ENCODE measurements at places on chromosomes 1 and 21.

DNA sequence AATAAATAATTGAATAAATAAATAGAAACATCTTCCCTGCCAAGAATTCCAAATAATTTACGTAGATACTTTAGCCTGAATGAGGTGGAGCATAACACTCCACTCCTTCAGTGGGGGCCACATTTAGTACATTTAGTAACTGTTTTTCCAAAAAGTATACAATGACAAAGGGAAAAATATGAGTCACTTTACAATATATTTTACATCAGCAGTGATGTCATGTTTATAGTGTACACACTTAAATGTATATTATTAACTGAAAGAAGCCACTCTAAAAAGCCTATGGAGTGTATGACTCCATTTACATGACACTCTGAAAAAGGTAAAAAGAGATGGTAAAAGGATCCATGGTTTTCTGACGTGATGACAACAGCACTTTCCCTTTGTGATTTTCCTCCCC, 344.5 kb upstream of the GREM2 start:
- no peak for DNase-seq

DNA sequence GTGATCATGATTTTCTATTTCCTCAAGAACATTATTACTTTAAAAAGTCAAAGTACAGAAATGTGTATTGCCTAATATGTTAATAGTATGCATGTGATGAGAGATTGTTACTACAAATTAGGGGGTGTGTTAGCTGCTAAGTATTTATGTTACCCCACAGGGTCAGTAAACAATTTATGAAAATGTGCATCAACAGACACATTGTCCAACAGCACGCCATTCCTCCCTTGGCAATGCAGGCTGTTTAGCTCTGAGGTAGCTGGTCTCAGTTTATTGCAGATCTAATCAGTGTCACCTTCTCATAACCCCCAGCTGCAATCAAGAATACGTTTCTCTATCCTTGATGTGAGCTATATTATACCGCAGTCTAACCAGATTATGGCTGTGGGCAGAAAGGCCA, 99.4 kb downstream of the TNR start:
- no peak for DNase-seq

DNA sequence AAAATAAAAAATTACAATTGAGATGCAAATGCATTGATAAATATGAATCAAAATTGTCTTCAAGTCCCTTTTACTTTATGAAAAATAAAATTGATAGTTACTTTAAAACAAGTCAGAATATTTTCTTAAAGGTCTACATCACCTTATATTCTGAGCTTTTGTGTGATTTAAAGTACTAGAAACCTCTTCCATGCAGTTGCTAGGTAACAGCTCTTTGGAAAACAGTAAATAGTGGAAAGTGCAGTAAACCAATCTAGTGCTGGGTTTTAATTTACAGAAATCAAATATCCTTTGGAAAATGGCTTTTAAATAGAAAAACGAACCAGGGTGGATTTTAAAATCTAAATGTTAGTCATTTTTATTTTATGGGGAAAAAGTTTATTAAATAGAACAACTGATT, 227.9 kb downstream of the KCNT2 start:
- no peak for DNase-seq

GRCh38 chr21:42632336-42632751, 21.1 kb upstream of the PDE9A start:
- no peak for DNase-seq

DNA sequence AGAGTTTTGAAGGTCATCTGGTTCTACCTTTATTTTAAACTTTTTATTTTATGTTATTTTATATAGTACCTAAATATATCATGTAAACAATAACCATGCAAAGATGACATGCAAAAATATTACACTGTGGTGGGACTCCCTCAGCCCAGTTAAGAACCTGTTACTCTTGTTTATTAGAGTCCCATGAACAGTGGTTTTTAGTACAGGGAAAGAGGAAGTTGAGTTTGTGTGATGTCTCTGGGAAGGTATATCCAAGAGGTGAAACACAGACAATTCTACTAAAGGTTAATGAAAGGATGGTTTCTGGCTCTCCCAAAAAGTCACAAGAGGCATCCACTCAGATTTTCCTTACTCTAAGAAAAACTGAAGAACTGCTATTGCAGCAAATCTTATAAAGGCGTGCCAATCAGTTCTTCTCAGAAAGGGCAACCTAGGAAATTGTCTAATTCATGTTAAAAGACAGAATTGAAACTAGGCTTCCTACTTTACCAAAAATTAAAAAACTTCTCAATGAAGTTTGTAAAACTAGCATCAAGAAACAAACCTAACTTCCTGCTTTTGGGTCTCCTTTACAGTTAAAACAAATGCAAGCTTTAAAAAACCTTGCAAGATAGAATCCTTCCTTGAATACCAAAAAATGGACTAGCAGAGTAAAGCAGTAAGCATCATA, 19.9 kb downstream of the GFI1 start:
- no peak for DNase-seq

GRCh38 chr1:192485692-192486436, 89.7 kb upstream of the RGS1 start:
- peak; percentile 91 for DNase-seq

- DNase-seq, result no peak
These were observed 8.8 kb upstream of the TENT5B start for GRCh38 chr1:27021354-27022031.

DNA sequence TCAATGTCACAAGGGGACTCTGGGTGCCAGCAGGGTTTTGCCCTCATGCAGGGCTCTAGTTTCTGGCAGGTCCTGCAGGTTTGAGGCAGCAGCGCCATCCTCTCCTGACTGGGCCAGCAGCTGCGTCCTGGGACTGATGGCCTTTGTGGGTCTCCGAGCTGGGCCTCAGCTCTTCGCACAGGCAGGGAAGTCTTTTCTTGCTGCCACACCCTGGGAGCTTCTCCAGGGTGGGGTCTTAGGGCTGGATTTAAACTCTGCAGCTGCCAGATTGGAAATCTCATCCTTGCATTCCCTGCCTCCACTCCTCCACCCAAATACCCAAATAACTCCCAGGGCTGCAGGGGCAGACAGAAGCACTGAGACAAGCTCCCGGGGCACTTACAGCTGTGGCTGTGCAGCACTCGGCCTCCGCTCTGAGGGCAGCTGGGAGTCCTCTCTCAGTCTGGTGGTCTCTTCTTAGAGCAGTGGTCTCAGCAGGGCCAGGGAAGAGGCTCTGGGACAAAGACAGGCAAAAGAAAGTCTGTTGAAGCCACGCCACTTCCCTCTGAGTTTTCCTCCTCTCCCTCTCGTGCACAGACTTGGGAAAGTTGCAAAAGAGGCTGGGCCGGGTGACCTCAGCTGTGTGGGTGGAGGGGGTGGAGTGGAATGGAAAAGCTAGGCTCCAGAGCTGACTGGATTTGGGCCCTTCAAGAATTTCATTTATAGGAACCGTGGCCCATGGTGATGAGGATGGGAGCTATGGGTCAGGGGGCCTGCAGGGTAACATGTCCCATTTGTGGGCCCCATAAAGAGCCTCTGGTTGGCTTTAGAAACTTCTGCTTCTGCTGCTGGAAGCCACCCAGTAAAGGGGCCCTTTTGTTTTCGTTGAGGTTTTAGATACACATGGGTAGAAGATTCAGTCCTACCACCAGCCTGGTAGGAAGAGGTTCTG, at the start of gene RAB7B:
Gene RAB7B, minus strand, starts transcription at position 525 of the 931 bp plus-strand sequence. CDS start 9,260 bp downstream, outside the sequence.
- no peak for DNase-seq

GRCh38 chr1:202811296-202812175, 782 bp downstream of the PCAT6 start:
- DNase-seq, result no peak

- no peak for DNase-seq
These were observed 58.4 kb upstream of the LGALS8 start for GRCh38 chr1:236465231-236465958.

DNA sequence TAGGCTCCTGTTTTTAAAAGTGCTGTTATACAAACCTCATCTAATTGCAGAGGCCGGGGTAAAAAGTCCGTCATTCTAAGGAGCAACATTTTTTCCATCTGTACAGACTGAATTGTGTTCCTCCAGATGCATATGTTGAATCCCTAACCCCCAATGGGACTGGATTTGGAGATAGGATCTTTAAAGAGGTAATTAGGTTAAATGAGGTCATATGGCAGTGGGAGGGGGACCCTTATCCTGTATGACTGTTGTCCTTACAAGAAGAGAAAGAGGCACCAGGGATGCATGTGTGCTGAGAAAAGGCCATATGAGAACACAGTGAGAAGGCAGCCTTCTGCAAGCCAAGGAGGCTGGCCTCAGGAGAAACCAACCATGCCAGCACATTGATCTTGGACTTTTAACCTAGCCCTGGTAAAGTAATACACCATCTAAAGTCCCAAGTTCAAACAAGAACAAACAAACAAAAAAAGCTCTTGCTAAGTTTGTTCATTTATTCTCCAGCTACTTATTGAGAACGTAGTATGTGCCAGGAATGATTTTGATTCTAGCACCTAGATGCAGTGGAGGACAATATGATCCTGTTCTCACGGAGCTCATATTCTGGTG, 352.4 kb downstream of the NTNG1 start:
- DNase-seq, result no peak

- DNase-seq, result no peak
These were observed 5.3 kb downstream of the PADI2 start for GRCh38 chr1:17113963-17114362.

- DNase-seq, result no peak
These were observed 5.8 kb downstream of the TTC13 start for GRCh38 chr1:230972855-230973271.

- DNase-seq, result no peak
These were observed 56.9 kb downstream of the RUNX1 start for GRCh38 chr21:34992180-34992579.

DNA sequence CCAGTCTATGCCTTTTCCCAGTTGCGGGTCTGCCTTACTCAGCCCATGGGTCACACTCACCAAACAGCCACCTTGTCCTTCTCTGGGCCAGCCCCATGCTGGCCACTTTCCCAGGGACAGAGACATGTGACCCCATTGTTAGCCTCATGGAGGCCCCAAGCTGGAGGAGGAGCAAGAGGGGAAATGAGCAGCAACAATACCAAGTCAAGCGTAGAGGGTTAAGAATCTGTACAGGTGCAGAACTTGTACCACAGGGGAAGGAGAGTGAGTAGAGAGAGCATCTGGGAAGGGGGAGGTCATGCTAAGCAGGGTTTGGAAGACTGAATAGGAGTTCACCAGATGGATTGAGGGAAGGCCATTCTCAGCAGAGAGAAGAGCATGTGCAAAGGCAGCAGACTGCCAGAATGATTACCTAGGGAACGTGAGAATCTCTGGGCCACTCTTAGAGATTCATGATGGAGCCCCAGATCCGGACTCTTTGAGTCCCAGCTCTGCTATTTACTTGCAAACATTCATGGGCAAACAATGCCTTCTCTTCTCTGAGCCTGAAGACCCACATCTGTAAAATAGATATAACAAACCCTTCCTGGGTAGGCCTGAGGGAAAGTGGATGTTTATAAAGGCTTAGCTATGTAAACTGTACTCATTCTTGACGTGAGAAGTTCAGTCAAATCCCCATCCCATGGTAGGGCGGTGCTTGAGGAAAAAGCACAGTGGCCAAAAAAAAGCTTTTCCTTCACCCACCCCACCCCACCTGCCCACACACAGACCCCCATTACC, 2.8 kb upstream of the SLC2A1 start:
- DNase-seq, result no peak

DNA sequence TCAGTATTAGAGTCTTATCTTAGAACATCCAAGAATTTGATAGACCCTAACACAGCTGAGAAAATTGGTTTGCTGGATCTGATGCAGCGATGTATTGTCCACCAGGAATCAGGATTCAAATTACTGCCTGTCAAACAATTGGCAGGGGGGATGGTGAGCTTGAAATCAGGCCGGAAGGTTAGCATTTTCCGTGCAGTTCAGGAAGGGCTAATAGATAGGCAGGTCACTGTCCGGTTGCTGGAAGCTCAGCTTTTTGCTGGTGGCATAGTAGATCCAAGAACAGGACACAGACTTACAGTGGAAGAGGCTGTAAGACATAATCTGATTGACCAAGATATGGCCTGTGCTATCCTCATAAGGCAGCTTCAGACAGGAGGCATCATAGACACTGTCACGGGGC, 127.2 kb downstream of the MACF1 start:
- no peak for DNase-seq

- no peak for DNase-seq
These were observed 72.0 kb upstream of the KCNA3 start for GRCh38 chr1:110746644-110747259.

DNA sequence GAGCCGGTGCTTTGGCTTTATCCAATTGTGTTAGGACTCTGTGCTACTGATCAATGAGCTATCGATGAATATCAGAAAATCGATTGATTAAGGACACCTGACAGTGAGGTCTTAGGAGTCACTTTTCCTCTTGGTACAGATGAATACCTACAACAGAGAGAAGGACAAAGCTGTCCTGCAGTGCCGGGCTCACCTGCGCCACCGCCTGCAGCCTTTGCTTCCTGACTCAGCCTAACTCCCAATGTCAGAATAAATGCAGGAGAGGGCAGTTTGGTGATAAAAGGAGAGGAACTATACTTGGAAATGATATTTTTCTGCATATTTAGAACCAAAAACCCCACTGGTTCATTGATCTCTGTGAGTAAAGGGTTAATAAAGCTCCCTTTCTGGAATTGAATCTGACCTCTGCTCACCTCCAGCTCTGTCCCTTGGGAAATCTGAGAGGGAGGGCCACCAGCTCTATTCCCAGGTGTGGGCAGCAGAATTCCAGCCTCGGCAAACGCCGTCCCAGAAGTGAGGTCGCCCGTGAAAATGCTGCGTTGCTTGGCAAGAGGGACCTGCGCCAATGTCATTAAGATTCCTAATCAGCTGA, 39.3 kb downstream of the POFUT2 start:
- no peak for DNase-seq

GRCh38 chr1:99731384-99731783, 35.1 kb downstream of the FRRS1 start:
- no peak for DNase-seq

- no peak for DNase-seq
These were observed 2.0 kb downstream of the OPRD1 start for GRCh38 chr1:28813931-28814465.

- no peak for DNase-seq
These were observed 158.2 kb upstream of the IRF2BP2 start for GRCh38 chr1:234768171-234768568.

DNA sequence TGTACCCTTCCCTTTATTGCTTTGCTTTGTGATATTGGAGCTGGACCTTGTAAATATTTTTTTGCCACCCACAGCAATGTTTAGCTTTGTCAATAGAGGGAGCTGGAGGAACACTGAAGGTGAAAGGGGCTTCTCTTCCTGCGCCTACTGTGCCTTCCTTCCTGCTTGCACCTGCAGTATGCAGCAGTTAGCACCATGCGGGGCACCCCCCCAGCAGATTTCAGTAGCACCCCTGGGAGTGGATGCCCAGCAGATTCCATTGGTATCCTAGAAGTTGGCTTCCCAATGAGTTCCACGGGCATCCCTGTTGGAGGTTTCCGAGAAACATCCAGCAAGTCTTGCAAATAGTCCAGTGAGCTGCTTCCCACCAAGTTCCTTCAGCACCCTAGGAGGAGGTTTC, 25.6 kb downstream of the S100A10 start:
- DNase-seq, result no peak
